ENCODE measurements at places on chromosomes 11 and 22. TPM values are rescaled to one million over a fixed set of nuclear protein-coding genes. Genes with fewer than 3 reads are reported as not detected.

Gene CD3G
- total RNA-seq, result not detected

Gene SLC7A4
- not detected for total RNA-seq

Gene LGR4
- 57.4 TPM for total RNA-seq

Gene NRXN2
- 0.87 TPM for total RNA-seq

Gene TEAD1
- total RNA-seq, result 150 TPM

Gene DNAJB7
- not detected for total RNA-seq

Gene HIC2
- 19.8 TPM for total RNA-seq

Gene TRPM5
- under 0.01 TPM for total RNA-seq

Gene BACE1-AS
- 4.7 TPM for total RNA-seq

Gene UPK2
- 2.4 TPM for total RNA-seq

Gene GPHA2
- total RNA-seq, result not detected

All from placental epithelial cell (primary cell).